ENCODE measurements at places on chromosomes 3 and 15.

DNA sequence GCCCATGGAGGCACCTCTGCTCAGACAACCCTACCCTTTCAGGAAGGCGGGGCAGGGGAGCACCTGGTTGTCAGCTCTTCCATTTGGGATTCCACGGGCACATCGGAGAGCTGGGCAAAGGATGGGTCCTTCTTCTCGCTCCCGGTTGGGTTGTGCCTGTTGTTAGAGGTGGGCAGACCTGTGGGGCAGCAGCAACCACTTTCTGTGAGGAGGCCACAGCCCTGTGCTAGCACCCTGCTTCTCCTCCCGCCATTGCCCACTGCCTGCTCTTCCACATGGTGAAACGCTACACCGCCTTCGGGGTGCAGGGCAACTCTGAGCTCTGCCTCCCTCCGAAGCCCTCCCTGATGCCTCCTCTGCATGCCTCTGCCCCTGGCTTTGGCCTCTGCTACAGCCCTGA, 7.0 kb upstream of the HHATL start:
- no peak for DNase-seq

- DNase-seq, result no peak
These were observed 548 bp upstream of the PSMD6 start for GRCh38 chr3:64023861-64024223.

DNA sequence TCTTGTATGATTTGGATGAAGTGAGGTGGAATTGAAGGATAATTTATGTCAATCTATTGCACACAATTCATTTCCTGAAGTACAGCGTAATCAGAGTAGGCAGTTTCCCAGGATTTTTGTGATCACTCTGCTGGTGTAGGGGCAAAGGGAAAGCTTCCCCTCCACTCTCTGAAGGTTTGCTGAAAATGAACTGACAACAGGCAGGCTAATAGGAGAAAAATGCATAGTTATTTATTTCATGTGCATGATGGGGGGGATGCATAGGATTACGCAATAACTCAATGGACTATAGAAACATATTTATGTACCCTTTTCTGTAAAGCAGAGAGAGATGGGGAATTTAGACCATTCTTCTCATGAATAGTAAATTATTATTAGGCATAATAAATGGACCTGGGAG, 872.9 kb downstream of the NAALADL2 start:
- no peak for DNase-seq

- DNase-seq, result no peak
These were observed 39.8 kb downstream of the CD200R1L start for GRCh38 chr3:112806903-112807302.

DNA sequence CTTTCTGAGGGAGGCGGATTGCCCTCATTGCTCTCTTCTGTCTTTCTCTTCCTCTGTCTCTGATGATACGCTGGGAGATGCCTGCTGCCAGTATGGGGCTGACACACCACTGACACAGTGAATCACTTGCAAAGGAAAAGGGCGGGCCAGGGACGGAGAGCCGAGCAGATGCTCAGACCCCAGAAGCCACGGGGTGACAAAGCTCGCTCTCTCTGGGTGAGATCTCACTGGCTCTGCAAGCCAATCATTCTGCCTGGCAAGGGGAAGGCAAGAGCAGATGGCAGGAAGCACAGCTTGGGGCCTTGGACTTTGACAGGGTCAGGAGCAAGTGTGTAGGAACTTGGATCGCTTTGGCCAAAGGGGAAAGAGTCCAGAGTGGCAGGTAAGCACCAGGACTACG, 198.7 kb downstream of the NTRK3 start:
- DNase-seq, result no peak

- no peak for DNase-seq
These were observed at the start of gene GABRG3 for GRCh38 chr15:26970712-26971210. TSS of gene GABRG3 (plus strand) at chr15:26971181.

GRCh38 chr3:188296761-188297612, 143.0 kb downstream of the LPP start:
- no peak for DNase-seq

DNA sequence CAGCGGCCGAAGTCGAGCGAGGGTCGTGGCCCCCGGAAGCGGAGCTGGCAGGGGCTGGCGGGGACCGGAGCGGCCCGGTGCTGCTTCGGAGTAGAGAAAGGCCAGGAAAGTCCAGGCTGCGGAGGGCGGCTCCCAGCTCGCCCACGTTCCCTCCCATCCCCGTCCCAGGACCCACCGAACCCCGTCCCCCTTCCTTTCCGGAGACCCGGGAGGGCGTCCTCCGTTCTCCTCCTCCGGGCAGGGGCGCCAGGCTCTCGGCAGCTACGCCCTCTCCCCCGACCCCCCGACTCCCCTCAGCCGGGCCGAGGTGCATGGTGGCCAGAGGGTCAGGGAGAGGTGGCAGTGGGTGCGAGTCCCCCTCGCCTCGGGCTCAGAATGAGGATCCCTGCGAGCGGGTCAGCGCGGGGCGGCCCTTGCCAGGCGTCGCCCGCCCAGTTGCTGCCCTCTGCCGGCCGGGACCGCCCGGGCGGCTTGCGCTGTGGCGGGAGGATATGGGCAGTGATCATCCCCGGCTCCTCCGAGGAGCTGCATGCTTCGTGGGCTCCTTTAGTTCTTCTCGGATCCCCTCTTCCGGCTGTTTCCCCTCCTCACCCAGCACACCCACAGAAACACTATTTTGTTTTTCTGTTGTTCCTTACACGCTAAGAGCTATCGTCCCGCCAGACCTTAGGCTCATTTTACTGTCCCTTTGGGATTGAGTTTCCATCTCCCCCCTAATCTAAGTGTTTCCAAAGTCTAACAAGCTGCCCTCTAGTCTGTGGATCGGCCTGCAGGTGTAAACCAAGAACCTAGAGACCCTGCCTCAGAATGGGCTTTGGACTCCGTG, 744 bp upstream of the ALDH1A2 start:
- DNase-seq, result peak; percentile 74

- DNase-seq, result no peak
These were observed 58.6 kb upstream of the TPM1 start for GRCh38 chr15:62983956-62984355.

DNA sequence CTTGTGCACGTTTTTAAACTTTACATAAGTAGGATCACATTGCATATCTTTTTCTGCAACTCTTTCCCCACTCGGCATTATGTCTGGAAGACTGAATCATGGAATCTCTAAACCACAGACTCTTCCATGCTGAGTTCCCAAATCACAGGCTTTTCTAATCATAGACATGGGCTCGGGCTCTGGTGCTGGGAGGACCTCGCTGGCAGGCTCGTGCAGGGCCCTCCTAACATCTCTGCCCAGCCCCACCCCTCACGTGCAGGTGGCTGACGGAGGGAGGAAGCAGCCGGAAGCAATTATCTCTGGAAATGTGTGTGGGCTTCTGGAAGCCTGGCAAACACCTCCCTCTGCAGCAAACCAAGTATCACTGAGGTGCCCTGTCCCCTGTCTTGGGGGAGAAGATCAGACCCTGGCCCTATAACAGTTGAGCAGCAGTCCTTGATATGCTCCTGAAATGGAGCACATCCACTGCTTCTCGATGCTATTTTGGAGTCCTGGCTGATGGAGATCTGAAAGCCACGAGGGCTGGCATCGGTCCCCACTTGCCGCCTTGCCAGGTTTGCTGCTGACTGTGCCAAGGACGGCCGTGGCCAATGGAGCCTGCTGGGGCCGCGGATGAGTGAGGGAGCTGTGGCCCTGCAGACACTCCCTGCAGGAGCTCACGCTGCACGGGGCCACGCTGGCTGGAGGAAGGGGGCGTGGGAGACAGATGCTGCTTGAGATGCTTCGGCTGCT, 4.4 kb upstream of the IQSEC1 start:
- DNase-seq, result no peak

GRCh38 chr3:81891055-81891895, 129.8 kb upstream of the GBE1 start:
- no peak for DNase-seq

GRCh38 chr15:77369168-77369567, 50.7 kb downstream of the PEAK1 start:
- DNase-seq, result no peak

DNA sequence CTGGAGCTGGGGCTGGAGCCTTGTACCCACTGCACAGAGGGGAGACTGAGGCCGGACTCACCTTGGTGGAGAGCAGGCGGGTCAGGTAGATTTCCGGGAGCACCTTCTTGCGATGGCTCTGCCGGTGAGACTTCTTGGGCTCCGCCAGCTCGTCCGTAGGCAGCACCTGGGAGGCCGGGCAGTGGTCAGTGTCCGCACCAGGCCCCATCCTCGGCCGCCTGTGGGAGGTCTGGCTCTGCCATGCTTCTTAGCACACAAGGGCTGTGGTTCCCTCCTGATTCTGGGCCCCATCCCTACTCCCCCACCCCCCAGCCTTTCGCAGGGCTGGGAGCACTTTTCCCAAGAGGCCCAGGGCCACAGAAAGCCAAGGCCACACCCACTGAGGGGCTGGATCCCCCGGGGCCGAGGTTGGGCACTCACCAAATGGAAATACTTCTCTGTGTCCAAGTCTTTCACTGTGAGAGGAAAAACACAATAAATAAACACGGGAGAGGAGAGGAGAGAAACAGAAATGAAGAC, 17.4 kb downstream of the H1-8 start:
- DNase-seq, result no peak

DNA sequence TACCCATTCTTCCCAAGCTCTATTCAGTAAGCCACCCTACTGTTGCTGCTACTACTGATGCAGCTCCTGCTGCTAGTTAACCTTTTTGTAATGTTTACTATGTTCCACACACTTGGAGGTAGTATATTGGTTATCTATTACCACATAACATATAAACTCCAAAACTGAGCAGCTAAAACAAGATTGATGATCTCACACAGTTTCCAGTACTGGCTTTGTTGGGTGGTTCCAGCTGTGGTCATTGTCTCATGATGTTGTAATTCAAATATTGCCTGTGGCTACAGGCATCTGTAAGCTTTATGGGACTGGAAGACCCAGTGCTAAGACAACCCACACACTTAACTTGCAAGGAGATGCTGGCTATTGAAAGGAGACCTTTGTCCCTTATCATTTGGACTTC, 556.2 kb upstream of the SUCLG2 start:
- no peak for DNase-seq

- DNase-seq, result no peak
These were observed 114.6 kb downstream of the LRIG1 start for GRCh38 chr3:66386011-66386924.

DNA sequence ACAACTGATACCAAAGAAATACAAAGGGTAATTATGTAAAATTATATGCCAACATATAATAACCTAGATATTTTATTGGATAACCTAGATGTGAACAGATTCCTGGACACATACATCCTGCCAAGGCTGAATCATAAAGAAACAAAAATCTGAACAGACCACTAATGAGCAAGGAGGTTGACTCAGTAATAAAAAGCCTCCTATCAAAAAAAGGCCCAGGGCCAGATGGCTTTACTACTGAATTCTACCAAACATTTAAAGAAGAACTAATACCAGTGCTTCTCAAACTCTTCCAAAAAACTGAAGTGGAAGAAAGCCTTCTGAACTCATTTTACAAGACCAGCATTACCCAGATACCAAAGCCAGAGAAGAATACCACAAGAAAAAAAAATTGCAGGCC, 32.4 kb downstream of the THBS1 start:
- no peak for DNase-seq

GRCh38 chr15:88331291-88331690, 74.8 kb upstream of the NTRK3 start:
- peak; percentile 62 for DNase-seq

DNA sequence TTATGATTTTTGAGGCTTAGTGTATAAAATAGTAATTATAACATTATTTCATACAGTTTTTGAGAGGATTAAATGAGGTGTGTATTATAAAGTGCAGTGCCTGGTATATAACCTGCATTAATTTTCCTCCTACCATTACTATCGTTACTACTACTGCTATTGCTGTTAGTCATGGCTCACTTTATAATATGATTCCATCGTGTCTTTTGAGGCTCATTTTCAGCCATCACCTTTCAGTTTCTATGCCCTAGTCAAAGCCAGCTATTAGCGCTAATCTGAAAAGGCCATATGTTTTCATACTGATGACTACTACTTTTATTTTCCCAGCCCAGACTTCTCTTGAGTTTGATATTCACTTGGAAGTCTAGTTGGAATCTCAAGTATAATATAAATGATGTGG, 5.5 kb downstream of the MEF2A start:
- no peak for DNase-seq

DNA sequence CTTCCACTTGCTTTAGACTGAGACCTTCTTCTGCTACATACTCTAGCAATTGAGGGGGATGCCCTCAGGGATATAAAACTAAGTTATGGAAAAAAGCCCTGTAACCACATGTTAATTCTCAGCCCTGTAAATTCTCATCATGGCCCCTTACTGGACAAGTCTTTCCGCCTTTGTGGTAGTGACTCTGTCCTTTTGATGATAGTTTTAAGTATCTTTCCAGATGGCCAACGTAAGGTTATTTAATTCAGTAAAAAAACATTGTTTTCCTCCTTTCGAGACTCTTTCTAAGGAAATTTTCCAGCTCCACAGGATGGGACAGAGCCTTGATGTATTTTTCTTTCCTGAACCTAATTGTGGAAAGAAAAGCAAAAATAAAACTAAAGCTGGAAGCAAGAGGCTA, 25.3 kb upstream of the TM4SF4 start:
- DNase-seq, result no peak

GRCh38 chr3:8456412-8456811, 45.2 kb upstream of the LMCD1 start:
- no peak for DNase-seq

GRCh38 chr3:126146525-126147146, 33.8 kb downstream of the ALDH1L1 start:
- DNase-seq, result no peak

- no peak for DNase-seq
These were observed 15.7 kb upstream of the ESYT3 start for GRCh38 chr3:138418601-138419206.

DNA sequence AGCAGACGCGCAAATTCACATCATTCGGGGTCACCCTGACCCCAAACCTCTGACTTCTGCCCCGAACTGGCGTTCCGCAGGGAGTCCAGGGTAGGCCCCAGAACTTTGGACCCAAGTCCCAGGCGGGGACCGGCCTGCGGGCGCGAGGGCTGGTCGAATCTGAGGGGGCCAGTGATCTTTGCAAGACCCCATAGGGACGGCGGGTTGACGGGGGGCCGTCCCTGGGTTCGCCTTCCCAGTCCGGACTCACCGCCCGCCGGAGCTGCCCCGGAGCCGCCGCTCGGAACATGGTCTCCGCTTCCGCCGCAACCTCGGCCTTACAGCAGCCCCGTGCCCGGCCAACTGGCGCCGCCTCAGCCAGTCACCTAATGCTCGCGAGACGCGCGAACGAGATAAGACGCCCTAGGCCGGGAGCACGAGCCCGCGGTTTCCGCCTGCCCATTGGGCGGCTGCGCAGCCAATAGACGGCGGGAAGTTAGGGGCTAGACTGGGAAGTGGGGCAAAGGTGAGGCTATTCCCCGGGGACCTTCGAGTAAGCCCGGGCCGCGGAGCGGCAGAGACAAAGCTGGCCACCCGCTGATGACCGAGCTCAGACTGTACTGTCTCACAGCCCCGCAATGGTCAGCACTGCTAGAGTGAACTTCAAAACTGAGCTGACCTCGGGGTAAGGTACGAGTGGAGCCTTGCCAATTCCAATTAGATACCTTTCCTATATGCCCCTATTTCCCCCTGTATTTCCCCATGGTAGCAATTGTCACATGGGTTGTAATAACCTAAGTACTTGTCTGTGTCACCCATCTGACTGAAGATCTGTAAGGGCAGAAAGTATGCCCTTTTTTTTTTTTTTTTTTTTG, at the start of gene ETFA:
Gene ETFA, minus strand, starts transcription at position 370 of the 854 bp plus-strand sequence. Its CDS starts 81 bp downstream, at position 289.
- DNase-seq, result peak; percentile 96

GRCh38 chr15:100902436-100903167, 16.6 kb upstream of the LRRK1 start:
- no peak for DNase-seq

- no peak for DNase-seq
These were observed 57.5 kb upstream of the LMCD1 start for GRCh38 chr3:8443829-8444791.

- peak; percentile 73 for DNase-seq
These were observed 175.7 kb downstream of the KLHL25 start for GRCh38 chr15:85618956-85619491.

GRCh38 chr3:135792174-135792573, 173.4 kb upstream of the PPP2R3A start:
- DNase-seq, result no peak
